ENCODE measurements at places on chromosomes 7 and 10.

DNA sequence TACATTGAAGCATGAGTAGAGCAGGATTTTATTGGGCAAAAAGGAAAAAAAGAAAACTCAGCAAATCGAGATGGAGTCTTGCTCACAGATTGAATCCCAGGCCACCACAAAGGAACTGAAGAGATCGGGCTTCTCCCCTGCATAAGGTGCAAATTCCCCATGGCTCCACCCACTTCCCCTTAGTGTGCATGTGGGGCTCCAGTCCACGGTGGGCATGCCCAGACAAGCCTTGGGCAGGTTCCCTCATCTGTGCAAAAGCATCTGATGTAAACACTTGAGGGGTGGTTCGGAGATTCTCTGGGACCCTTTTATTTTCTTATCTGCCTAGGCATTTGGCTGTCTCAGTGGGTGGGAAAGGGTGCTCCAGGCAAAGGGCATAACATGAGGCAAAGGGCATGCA is 150.7 kb downstream of the CFTR start:
- DNase-seq = no peak

DNA sequence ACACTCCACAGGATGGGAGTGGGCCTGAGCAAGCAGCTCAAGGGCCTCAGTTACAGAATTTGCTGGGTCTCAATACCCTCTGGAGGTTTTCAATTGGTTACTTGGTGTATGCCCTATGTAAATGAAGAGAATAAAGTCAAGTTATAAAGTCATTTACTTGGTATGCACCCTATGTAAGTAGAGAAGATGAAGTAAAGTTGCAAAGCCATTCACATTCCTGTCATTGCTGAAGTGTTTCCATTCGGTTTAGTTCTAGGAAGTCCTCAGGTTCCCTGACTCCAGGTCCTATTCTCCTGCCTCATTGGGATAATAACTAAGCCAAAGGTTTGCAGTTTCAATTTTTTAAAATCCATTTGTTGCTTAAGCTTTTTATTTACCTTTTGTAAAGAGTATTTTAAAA is 272.6 kb upstream of the NPSR1 start:
- no peak for DNase-seq

- no peak for DNase-seq
Measured at GRCh38 chr10:25978771-25979170, 44.7 kb downstream of the MYO3A start.

- DNase-seq = no peak
Measured at GRCh38 chr7:5428478-5429252, 5.0 kb upstream of the TNRC18 start.

DNA sequence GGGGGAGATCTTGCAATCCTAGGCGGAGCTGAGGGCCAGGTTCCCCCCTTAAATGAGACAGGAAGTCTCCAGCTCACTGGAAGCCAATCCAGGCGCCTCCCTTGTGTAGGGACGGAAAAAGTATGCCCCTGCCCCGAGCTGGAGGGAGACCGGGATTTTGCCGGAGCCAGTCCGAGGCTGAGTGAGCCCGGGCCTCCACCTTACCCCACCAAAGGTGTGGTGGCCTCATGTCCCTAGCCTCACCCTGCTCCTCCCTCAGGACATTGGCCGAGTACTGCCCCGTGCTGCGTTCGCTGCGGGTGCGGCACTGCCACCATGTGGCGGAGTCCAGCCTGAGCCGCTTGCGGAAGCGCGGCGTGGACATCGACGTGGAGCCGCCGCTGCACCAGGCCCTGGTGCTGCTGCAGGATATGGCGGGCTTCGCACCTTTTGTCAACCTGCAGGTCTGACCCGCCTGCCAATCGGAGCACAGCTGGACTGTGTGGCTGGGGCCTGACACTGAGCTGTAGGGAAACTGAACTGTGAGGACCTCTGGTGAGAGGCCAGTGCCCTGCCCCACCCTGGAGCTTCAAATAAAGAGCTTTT is 2.0 kb downstream of the FBXL15 start:
- no peak for DNase-seq

GRCh38 chr7:158966780-158967390 is 110.5 kb downstream of the DYNC2I1 start:
- no peak for DNase-seq

GRCh38 chr10:66218981-66219587 is 706.8 kb upstream of the LRRTM3 start:
- DNase-seq = no peak

- DNase-seq = no peak
Measured at GRCh38 chr10:75679536-75679935, 248.1 kb downstream of the LRMDA start.

DNA sequence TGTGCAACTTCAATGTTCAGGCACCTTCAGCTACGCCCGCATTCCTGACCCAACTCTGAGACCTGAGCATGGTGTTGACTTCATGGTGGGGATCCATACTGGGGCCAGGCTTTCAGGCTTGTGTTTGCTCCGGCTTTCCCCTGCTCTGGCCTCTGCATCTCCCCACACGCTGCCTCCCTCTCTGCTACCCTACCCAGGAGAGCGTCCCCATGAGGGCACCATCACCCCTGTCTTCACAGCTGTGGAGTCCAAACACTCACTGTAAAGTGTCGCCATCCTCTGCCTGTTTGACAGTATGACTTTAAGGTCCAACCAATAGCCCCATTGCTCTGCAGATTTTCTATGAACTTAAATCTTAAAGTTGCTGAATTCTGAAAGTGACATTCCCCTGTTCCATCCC is 199.0 kb upstream of the GRB10 start:
- DNase-seq = no peak

DNA sequence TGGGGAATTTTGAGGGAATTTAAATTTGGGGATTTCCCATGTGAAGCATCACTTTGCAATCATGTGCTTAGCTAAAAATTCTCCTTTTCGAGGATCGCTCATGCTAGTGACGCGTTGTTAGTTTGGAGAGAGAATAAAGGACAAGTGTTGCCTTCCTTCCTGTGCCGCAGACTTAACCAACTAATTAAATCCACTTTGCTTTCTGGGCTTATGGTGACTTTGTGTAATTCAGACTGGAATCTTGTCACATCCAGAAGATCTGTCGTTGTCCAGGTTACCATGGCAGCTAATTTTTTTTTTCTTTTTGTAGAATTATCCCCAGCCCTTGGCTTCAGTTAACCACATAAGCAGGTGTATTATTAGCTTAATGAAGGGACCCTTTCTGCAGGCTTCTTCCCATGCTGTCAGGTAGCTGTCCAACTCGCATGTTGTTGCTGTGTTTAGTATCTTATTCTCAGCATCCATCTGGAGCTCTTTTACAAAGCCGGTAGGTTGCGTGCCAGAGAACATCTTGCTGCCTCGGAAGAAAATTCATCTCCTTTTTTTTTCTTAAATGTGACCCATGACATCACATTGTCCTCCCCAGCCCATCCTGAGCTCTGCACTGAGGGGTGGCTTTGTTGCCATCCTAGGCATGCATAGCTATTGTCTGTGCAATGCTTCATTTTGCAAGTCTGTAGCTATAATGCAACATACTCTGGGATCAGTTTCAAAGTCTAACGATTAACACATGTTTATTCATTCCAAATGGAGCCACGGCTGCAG is 47.2 kb upstream of the NRP1 start:
- no peak for DNase-seq

GRCh38 chr7:3960050-3960763 is 659.2 kb downstream of the SDK1 start:
- no peak for DNase-seq

DNA sequence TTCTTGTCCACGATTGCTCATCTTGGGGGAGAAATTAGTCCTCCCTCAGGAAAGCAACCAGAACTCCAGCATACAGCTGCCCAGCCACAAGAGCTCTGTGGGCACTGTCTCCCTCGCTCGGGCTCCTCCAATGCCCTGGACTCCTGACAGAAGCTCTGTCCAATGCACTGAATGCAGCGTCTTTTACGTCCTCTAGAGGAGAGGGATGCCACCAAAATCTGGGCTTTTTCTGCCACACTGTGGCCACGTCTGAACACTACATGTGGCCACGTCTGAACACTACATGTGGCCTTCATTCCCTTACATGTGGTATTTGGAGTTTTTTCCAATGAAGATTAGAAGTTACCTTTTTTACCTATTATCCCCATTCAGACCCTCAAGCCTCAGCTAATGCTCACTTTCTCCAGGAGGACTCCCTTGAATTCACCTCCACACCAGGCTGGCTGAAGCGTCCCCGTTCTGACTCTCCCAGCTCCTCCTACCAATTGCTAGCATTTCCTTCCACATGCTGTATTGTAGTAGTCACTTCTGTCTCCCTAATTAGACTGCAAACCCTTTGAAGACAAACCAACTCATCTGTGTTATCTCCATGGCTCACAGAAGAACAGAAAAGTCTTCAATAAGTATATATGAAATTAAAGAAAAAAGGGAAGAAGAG is 134.3 kb upstream of the PDE1C start:
- DNase-seq = no peak

- no peak for DNase-seq
Measured at GRCh38 chr10:121536310-121536913, 61.8 kb downstream of the FGFR2 start.

- no peak for DNase-seq
Measured at GRCh38 chr7:67690700-67691099, 694.1 kb downstream of the TYW1 start.

DNA sequence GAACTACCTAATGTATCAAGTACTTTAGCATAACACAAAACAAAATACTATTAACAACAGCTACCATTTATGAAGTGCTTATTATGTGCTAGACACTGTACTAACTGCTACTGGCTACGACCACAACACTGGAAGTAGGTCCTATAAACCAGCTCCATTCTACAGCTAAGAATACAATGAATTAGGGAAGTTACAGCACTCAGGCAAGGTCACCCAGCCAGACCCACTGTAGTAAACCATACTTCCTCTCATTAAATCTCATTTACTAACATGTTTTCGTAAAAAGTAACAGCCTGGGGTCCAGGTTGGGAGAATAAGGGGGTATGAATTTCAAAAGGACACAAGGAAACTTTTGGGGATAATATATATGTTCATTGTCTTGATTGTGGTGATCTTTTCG is 25.4 kb downstream of the NAPEPLD start:
- no peak for DNase-seq

GRCh38 chr10:100504096-100504495 is 15.6 kb downstream of the SEC31B start:
- DNase-seq = no peak

DNA sequence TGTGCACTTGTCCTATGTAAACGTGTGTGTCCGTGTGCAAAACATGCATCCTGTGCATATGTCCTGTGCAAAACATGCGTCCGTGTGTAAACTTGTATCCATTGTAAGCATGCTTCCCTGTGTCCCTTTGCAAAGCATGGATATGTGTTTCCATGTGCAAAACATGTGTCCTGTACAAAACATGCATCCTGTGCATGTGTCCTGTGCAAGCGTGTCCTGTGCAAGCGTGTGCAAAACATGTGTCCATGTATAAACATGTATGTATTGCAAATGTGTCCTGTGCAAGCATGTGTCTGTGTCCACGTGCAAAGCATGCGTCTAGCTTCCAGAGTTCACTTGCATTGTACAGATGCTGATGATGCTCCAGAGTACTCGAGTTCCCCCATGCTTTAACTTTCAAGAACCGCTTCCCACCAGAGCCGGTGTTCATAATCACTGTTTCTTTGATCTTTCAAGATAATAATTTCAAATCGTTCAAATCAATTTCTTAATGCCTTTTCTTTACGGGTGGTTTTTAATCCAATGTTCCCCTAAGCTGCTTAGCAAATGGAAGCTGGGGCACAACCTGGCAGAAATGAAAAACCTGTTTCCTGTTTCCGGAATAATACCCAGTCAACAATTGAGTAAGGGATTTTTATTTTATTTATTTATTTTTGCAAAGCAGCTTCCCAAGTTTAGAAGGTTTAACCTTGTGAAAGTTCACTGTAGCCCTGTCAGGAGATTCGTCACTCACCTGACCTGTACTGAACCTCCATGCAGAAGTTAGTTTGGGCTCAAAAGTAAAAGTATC is 641 bp upstream of the ASB13 start:
- DNase-seq = no peak

DNA sequence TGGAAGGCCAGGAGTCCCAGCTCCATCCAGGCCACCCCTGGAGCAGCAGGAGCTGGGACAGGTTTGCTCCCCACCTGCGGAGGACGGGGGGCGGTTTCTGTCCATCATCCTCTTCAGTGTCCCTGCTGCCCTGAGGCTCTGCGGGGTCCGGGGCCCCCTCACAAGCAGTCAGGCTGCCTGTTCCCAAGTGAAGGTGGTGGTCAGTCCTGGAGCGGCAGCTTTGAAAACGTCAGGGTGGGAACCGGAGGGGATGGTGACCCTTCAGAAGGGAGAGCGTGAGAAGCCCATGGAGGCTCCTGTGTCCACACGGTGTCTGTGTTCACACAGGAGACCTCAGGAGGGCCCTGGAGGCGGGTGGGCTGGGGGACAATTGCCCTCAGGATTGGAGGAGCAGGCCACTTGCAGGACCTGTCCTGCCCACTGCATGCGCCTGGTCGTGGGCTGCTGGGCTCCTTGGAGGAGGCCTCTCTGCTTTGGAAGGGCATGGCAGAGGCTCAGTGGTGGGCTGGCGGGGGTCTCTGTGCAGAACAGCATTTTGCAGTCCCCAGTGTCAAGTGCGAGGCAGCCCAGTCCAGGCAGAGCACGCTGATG is 49.3 kb upstream of the INPP5A start:
- no peak for DNase-seq

- DNase-seq = no peak
Measured at GRCh38 chr7:44195889-44196288, 4.9 kb upstream of the YKT6 start.

GRCh38 chr7:107966711-107967110 is 36.2 kb downstream of the LAMB1 start:
- DNase-seq = no peak

DNA sequence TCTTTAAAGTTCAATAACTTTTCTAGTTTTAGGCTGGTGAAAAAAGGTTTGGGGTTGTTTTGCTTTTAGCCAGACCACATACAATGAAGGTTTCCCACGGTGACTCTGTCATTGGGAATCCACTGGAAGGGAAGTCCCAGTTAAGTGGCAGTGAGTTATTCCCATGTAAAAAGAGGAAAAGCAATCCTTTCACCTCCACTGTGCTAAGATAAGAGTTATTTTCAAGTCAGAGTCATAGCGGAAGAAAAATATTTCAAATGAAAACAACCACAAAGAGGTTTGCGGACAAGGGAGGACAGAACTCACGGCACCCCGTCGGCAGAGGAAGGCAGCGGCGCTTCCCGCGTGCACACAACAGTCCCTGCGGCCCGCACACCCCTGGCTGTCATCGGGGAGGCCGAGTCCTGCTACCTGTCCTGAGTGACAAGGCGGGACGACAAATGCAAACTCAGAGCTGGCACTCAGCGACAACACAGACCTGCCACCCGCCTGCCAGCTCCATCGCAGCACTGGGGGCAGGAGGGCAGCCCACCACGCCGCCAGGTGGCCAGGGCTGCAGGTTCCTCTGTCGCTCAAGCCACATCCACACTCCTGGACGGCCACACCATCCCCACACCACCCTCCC is 9.3 kb upstream of the PAPOLB start:
- no peak for DNase-seq

- no peak for DNase-seq
Measured at GRCh38 chr10:33126742-33127141, 168.7 kb upstream of the ITGB1 start.

All from T-helper 1 cell (primary cell).